ENCODE measurements at places on chromosomes 12 and 14.
A peak's percentile ranks its signal among the peaks of the same experiment; 100 is the strongest.

GRCh38 chr12:46217541-46218321, 51.1 kb downstream of the SLC38A1 start:
- DNase-seq, result no peak

DNA sequence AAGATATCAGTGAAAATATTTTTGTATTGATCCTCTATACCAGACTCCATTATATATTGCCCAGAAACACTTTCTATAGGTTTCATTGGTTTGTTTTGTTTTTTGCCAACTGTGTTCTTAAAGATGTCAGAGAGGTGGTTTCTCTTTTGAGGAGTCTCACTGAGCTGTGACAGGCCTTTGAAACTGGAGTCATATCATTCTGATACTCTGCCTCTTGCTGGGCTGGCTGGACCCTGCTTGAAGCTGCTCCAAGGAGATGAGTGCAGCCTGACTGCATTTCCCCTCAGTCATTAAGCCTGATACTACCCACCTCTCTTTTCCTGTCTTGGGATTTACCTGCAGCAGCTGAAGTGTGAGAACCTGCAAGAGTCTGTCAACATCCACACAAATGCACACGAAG, 16.4 kb upstream of the TAS2R30 start:
- no peak for DNase-seq

- peak; percentile 90 for DNase-seq
Measured at GRCh38 chr14:60722357-60723115, 1.6 kb downstream of the SIX4 start.

- DNase-seq, result no peak
Measured at GRCh38 chr12:51862947-51863346, 14.4 kb upstream of the FIGNL2 start.

DNA sequence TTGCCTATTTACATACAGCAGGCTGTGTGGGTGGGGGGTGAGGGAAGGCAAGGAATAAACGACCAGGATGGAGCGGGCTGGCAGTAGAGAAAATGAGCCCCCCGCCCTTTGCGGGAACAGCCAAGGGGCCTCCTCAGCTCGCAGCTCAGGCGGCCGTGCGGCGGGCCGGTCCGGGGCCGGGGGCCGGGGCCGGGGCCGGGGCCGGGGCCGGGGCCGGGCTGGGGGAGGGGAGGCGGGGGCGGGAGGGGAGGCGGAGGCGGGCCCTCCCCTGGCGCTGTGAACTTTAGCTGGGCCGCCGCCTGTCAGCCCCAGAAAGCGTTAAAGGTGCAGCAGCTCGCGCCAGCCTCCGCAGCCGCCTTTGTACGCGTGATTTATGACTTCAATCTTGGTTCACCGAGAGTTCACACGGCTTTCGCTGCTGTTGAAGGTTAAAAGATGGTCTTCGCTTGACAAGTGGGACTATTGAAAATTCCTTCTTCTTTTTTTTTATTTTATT, 28.8 kb downstream of the HOXC4 start:
- peak; percentile 44 for DNase-seq

- no peak for DNase-seq
Measured at GRCh38 chr14:106530423-106531107, 1004.2 kb downstream of the TMEM121 start.

GRCh38 chr14:98594156-98594555, 677.8 kb downstream of the BCL11B start:
- DNase-seq, result no peak

DNA sequence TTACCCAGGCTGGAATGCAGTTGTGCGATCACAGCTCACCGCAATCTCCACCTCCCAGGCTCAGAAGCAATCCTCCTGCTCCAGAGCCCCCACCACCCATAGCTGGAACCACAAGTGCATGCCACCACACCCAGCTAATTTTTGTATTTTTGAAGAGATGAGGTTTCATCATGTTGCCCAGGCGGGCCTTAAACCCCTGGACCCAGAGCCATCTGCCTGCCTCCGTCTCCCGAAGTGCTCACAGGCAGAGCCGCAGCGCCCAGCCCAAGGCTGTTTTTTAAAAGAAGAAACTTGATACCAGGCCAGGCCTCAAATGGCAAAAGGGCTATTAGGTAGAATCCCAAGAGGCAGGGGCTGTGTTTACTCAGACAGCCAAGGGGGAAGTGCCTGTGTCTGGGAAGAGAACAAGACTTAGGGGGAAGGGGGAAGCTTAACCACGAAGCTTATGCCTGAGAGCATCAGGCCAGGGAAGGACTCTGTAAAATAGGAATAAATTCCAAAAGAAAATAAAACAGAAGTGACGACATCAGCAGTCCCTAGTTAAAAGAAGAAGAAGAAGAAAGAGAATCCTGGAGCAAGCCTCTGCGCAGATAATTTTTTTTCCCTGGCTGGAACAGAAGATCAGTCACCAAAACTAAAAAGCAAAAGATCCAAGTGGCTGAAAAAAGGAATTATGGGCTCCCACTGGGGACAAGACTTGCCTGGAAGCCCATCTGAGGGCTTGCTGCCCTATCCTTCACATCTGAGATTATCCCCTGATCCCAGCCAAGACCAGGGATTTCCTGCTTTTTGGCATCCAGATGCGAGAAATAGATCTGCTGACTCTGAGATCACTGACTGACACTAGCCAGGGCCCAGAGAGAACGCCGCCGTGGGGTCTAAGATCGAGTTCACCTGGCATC, 170.5 kb downstream of the NDUFA12 start:
- no peak for DNase-seq

DNA sequence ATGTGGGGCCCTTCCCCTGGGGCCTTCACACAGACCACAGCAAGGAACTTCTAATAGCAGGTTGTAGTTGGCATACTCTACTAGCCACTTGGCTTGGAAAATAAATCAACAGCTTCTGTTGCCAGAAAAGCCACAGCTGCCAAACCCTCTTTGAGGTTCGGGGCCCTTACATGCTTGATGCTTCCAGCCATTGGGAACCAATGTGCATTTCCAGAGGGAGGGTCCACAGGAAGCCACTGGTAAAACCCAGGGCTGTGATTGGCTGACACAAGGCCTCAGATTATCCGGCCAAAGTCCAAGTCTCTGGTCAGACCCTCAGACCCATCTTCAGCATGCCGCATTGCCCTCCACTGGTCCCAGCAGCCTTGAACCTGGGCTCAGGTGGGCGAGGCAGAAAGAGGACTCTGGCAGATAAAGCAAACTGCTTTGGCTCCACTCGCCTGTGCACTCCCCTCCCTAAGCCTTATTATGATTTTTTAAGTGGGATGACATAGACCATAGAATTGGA, 214.4 kb downstream of the BCL11B start:
- no peak for DNase-seq

DNA sequence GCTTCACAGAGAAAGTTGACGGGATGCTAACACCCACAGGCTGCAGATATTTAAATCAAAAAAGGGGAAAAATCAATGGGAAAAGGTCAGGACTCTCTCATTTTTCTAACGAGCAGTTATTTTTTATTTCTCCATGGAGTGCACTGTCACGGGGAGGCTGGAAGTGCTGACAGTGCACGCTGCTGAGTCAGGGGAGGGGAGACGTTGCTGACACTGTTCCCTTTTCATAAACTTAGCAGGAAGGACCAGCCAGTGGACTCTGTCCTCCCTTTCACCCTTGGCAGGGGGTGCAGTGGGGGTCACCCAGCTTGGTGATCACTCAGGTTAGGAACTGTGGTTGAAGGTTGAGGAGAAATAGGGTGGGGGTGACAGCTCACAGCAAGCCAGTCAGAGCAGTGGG, 65.6 kb upstream of the FUT8 start:
- DNase-seq, result no peak

DNA sequence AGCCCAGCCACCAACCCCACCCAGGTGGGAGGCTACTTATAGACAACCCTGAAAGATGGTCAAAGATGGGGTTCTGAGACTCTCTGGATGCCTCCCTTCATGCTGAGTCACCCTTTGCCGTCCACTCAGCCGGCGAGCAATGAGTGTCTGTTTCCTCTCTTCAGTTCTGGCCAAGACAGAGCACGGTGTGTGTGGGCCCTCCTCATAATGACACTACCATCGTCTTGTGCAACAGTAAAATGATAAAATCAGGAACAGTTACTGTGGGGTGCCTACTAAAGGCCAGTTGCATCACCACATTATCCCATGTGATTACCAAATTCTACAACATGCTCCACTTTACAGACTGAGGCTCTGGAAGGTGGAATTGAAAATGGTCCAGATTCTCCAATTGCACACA, 7.0 kb upstream of the BDKRB1 start:
- DNase-seq, result no peak

DNA sequence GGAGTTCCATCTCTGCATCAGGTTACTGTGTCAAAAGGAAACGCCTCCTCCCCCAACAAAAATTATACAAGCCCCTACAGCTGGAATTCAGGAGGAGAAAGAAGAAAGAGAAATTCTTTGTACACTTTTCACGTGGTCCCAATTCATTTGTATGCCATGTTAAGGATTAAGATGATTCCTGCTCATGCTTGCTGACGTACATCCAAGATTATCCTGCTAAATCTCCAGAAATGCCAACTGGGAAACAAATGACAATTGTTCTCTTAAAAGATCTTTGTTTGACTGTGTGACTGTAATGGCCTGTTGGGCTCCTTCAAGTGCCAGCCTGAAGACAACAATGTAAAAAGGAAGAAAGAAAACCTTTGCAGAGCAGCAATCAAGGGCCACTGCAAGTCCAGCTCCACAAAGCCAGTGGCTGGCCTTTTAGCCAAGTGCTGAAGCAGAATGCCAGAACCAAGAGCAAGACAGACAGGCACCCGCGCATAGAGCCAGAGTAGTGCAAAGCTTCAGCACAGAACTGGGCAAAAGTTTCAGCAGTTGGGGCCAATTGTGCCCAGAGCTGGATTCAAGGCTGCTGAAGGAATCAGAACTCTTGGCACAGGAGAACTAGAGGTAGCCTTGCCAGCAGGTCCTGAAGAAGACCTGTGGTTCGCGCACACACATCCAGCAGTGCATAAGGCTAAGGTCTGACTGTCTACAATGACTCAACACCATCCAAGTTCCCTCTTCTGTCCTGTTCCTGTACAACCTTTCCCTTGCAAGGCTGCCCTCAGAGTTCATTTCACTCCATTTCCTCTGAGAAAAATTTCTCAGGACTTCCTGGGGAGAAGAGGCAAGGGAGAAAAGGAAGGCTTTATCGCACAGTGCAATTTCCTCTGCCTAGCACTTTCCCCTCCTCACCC, 209.7 kb upstream of the BMP4 start:
- DNase-seq, result no peak

GRCh38 chr12:43836475-43836989, 651 bp downstream of the TMEM117 start:
- no peak for DNase-seq

- DNase-seq, result no peak
Measured at GRCh38 chr12:52125476-52125900, 46.0 kb downstream of the SMIM41 start.

- no peak for DNase-seq
Measured at GRCh38 chr14:74942181-74942580, 13.2 kb downstream of the PGF start.

- no peak for DNase-seq
Measured at GRCh38 chr14:57408037-57408436, 17.7 kb downstream of the NAA30 start.

DNA sequence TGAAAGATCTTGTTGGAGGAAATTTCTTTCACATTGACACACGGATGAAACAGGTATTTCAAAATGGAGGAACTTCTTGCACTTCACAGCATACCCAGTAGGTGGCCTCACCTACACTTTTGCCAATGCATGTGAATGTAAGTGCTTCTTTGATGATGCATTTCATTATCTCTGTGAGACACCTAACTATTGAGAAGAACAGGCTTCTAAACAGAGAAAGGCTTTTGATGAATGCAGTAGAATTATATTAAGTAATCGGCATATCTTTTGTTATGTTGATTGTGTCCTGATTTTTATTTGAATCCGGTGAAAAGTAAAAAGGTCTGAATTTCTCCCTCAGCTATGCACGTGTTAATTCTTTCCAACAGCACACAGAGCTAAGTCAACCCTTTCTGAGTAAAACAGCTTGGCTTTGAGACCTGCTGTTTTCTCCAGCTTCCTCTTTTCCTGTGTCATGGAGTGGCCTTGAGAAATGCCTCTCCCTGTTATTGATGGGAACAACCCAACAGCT, 399.0 kb downstream of the NAV3 start:
- DNase-seq, result peak; percentile 4

GRCh38 chr14:62956413-62956812, 88.8 kb downstream of the KCNH5 start:
- no peak for DNase-seq

DNA sequence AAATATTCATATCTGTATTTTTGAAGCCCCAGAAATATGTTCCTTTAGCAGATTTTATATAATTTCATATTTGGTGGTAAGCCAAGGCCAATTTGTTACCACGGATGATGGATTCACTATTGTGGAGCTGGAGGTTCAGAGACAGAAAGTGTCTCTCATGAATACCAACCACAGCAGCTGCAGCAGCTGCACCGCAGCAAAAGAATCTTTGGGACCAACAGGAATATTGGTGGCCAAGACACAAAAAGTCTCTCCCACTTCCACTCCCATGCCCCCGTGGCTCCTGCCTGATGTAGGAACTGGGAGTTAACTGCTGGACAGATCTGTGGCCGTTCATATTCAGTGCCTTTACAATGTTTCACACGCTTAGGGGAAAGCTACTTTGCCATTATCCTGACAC, 155.3 kb downstream of the ADAMTS20 start:
- no peak for DNase-seq

GRCh38 chr14:103802356-103802755, 45.0 kb downstream of the PPP1R13B start:
- no peak for DNase-seq

GRCh38 chr14:82951171-82951570, 1417.5 kb upstream of the SEL1L start:
- no peak for DNase-seq

GRCh38 chr12:54394281-54394719, 9.8 kb upstream of the ZNF385A start:
- DNase-seq, result peak; percentile 62

DNA sequence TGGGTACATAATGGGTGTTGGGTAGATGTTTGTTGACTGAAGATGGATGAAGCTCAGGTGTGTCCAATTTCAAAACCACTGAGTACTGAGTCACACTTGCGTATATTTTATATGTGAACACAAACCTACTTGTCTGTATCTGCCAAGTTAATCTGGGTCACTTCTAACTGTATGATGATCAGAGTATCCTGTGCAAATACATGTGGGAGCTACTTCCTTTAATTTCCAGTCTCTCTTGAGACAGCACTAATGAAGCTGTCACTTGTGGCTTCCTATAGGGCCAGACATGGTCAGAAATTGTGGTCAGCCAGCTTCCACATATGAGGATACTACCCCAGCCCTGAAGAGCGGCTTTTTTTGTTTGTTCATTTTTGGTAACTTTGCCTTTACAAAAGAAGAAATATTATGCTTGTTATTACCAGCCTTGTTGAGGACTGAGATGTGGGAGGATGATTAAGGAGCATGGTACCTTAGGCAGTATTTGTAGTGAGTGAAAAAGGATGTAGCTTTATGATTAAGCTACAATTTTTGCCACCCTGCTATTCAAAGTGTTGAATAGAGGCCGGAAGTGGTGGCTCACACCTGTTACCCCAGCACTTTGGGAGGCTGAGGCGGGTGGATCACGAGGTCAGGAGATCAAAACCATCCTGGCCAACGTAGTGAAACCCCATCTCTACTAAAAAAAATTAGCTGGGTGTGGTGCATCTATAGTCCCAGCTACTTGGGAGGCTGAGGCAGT, 32.4 kb downstream of the PLXNC1 start:
- no peak for DNase-seq
